Activated CD4-positive, alpha-beta T cell treated with anti-CD3 and anti-CD28 coated beads, Interleukin-2, amount 50 U/mL, for 1 hour (primary cell): ENCODE measurements at places on chromosomes 12 and 14.

GRCh38 chr12:129257524-129257923 lies 404.2 kb downstream of the GLT1D1 start:
- no peak for DNase-seq

DNA sequence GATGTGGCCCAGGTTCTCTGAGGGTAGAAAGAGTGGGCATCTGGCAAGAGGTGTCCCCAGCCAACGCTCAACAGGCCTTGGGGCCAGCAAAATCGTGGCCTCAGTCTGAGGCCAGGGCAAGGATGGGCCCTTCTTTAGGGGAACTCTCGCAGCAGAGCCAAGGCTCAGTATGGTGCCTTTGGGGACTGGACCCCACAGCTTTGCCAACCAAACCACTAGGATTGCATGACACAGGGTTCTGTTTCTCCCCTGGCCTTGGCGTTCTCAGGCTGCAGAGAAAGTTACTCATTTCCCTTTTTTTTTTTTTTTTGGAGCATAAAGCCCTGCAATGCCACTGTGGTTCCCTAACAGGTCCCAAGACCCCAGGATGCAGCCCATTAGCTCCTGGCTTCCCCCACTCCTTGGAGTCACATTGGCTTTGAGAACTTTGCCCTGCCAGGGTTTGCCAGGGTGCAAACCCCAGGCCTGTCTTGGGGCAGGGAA lies 100.6 kb downstream of the LGMN start:
- DNase-seq, result no peak

DNA sequence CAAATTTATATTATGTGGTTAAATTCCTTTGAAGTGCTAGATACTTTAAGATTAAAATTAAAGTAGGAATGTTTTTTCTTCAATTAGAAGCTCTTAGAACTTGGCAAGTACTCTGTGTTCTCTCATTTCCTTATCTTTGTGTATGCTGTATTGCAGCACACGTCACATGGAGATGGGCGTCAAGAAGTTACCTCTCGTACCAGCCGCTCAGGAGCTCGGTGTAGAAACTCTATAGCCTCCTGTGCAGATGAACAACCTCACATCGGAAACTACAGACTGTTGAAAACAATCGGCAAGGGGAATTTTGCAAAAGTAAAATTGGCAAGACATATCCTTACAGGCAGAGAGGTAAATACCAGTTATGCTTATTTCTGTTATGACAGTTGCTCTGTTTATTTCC lies 19.7 kb downstream of the MARK3 start:
- DNase-seq, result no peak

DNA sequence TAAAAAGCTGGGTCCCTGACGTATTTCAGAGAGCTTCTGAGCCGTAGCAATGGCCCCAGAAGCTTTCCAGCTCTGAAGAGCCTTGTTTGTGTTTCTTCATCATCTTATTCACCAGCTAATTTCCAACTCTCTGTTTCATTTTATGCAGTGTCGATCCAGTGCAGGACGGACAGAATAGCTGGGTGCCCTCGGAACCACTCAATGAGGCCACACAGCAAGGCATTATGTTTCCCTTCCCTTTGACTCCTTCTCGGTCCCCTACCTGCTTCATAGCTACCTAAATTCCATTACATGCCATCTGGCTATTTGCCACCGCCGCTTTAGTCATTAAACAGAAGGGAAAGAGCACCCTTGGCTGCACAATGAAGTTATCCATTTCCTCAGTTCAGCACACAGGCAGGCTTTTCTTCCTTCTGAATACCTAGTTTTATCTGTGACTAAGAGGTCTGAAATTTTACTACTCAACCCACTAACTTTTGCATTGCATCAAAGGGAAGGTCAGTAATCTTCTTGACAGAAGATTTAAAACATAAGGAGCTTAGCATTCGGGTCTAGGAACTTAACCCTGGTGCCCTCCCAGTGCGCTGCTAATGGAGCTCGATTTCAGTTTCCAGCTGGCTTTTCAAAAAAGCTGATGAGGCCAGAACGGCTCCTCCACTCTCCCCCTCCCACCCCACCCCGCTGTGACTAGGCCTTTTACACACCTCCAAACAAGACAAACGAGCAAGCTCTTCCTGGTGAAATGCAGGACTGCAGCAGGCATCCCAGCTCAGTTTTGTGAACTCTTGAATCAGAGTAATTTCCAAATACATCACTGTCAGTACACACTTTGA lies 176.8 kb downstream of the GXYLT1 start:
- no peak for DNase-seq

- DNase-seq, result no peak
Observed at GRCh38 chr12:6391013-6391412, 7.1 kb downstream of the LTBR start.
